ENCODE measurements at places on chromosomes 3 and 15.
A peak's percentile ranks its signal among the peaks of the same experiment; 100 is the strongest.

DNA sequence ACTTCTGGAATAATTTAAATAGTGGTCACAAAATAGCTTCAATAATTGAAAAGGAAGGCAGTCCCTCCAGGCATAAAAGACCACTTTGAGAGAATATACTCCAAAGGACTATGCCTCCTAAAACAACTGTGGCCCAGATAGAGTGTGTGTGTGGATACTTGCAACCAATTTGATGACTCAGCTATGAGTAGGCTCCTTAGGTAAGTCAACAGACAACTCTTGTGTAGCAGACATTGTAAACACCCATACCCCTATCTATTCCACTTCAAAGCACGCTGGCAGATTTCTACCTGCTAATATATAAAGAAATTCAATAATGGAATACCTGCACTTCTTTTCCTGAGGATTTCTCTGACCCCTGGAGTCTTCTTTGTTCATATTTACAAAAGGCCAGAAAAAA is 254.5 kb downstream of the NEK10 start:
- no peak for DNase-seq

DNA sequence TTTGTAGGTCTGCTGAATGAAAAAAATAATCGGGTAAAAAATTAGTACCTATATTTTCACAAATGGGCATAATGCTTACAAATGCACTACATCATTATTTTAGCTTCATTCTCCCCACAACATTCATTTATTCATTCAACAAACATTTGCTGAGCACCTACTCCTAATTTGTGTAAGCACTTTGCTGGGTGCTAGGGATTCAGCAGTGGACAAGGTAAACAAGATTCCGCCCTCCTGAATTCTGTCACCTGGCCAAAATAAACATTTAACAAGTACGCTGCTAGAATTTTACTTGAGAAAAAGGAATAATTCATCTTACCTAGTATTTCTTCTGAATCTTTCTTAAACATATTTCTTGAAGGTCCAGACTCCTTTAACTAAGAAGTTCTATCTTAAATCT is 72.1 kb downstream of the TIGIT start:
- no peak for DNase-seq

- DNase-seq: no peak
Measured at GRCh38 chr15:73338058-73338457, 30.7 kb downstream of the HCN4 start.

- no peak for DNase-seq
Measured at GRCh38 chr3:127172211-127172610, 20.7 kb upstream of the PRR23E start.

DNA sequence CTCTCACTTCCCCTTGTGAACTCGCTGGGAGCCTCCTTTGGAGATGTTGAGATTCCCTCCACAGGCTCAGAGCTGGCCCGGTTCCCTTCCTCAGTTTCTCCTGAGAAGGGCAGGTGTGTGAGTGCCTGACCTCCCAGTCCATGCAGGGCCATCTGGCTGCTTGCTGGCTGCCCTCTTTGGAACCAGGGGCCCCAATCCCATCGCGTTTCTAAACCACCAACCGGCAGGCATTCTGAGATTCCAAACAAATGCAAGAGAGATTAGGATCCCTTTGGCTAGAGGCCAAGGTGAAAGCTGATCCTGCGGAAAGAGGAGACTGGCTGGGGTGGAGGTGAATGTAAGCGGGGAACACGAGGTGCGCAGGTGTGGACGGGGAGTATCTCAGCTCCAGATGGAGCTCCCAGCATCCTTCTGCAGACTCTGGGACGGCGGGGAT is 2.9 kb upstream of the PRRT3 start:
- DNase-seq: no peak

GRCh38 chr3:27633224-27633545 is 88.9 kb downstream of the EOMES start:
- DNase-seq: peak; percentile 57

GRCh38 chr3:40920041-40920440 is 279.3 kb upstream of the CTNNB1 start:
- DNase-seq: no peak

GRCh38 chr3:44125246-44125645 is 116.4 kb upstream of the TOPAZ1 start:
- DNase-seq: no peak

GRCh38 chr3:194711913-194712312 is 26.2 kb downstream of the FAM43A start:
- peak; percentile 20 for DNase-seq

DNA sequence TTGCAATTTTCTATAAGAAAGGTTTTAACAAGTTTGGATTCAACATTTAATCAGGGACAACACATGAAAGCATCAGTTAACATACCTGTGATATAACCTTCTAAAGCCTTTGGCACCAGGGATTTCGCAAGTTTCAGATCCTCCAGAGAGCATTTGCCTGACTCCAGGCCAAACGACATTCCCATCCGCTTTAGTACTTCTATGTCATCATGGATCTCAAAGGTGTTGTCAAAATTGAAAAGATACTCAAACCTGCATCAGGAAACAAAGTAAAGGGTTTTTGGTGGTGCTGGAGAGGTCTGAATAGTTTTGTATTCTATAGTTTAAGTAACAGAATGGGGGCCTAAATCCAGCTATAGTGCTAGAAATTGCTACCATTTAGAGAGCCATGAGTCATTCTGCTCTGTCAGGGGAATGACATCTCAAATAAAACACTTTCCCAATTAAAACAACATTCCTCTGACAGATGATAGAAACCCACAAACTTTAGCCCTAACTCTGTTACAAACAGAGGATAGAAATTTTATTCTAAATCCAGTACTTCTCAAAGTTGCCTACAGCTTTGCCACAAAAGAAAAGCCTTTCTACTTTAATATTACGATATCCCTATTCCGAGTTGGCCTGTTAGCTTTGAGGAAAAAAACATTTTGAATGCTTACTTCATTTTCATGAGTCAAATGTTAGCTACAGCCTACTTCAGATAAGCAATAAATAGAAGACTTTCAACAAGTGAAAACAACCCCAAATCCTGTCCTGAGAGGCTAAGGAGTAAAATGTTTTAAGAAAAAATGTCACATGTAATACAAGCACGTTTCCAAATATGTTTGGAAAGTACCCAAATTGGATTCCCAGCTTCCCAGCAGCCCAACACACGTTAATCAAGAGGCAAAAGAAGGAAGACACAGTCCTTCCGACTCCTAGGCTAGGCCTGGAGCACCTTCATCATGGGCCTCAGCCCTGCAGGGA is 83.4 kb downstream of the ATP1B3 start:
- DNase-seq: peak; percentile 52

DNA sequence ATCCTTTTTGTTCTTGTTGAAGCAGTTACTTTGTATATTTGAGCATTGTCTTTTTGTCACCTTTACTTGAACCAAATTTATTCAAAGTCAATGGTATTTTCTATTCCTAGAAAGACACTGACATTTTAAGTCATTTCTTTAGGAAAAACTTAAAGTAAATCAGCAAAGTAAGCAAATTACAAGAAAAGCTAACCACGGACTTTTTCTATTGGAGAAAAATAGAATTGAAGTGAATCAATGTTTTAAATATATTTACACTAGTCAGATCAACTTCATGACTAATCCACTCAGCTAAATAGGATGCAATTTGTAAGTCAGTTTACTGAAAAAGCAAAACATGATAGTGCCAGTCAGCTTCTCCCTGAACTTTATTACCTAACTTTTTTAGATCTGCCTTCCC is 733.8 kb upstream of the ALCAM start:
- DNase-seq: no peak

DNA sequence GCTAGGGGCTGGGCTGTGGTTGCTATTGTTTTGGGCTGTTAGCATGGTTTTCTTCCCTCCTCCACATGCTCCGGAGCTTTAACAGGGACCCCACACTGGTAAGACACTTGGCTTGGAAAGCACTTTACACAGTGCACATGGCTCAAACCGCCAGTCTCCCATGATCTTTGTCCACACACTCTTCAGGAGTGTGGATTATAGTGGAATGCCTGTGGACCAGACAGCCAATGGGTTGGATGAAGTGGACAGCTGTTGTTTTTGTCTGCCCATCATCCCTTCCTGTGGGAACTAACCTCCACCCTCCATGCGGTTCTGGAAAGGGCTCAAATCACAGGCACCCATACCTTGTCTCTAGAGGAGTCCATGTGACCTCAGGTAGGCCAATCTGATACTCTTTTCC is 10.0 kb downstream of the PAQR9 start:
- no peak for DNase-seq

DNA sequence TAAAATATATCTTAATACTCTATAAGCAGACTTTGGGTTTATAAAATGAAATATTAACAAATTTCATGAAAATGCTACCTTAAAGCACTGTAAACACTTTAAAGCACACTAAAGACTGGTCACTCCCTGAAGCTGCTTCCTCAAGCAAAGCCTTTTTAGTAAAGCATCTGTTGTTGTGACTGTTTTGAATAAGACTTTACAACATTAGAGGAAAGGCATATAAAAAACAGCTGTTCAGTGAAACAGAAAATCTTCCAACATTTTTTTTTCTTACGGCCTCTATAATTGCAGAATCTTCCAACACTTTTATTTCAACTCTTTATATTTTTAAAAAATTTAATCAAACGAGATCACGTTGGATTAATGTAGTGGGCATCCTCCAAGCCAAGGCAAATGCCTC is 48.1 kb downstream of the GRK7 start:
- DNase-seq: no peak

DNA sequence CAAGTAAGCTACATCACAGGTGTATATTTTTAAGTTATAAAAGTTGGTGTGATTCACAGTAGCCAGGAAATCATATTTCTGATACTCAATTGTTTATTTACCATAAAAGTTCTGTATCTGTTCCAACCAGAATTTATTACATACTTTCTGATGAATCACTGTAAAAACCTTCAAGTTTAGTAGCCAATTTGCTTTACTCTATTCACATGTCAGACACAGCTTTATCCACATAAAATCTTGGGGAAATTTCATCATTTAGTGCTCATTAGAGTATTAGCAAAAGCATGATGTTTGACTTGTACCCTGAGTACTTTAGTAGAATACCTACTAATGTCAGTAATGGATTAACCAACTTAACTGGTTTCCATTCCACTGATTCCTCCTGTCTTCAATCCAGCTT is 249.8 kb downstream of the POLQ start:
- no peak for DNase-seq

- no peak for DNase-seq
Measured at GRCh38 chr3:60931452-60931851, 319.8 kb downstream of the FHIT start.

GRCh38 chr3:187804120-187804744 is 59.0 kb upstream of the BCL6 start:
- DNase-seq: no peak

DNA sequence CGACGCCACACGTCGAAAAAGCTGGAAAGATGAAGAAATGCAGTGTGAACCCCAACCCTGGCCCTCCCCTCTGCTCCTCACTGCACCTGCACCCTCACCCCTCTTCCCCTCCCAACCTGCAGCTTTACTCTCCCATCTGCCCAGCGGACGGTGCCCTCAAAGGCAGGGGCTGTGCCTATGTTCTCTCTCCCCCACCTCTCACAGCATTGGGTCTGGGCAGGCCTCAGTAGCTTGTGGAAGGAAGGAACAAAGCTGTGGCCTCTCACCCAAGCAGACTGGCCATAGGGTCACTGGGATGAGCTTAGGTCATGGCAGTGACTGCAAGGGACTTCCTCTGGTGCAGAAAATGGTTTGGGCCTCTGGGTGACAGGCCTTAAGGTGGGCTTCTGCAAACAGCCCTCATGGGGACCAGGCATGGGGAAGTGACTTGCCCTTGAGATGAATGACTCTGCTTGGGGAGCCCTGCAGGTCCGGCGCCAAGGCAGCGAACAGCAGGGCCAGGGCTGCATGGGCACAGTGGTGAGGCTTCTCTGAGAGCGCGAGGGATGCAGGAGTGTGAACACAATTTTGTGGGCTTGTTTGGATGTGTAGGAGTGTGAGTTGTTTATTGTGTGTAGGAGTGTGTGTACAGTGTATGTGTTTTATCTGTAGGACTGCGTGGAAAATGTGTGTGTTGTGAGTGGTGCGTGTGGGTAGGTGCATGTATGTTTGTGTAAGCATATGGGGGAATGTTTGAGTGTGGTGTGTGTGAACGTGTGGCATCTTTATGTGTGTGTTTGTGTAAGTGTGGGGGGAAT is 29.2 kb downstream of the SRPRB start:
- DNase-seq: no peak

- DNase-seq: no peak
Measured at GRCh38 chr3:177729956-177730681, 532.8 kb upstream of the TBL1XR1 start.

GRCh38 chr3:37262816-37263393 is 88.5 kb upstream of the LRRFIP2 start:
- DNase-seq: no peak

DNA sequence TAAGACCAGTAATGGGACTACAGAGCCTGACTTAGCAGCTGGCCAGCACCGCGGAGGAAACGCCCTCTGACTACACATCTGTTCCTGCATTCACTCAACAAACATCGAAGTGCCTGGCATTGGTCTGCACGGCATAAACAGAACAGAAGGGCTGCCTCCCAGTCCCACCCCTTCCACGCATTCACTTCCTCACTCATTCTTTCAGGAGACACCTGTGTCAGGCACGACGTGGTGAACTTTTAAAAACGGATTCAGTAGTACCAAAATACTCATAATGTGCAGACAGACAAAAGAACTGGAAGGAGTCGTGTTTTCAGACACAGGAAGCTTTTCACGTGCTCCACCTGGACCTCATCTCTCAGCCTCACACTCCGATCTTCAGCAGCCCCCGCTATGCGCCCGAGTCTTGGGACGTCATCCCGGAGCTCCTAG is 123.3 kb downstream of the XXYLT1 start:
- peak; percentile 42 for DNase-seq

GRCh38 chr3:163384383-163384782 is 1693.9 kb downstream of the SI start:
- DNase-seq: no peak

- peak; percentile 74 for DNase-seq
Measured at GRCh38 chr15:73927003-73927475, 777 bp downstream of the LOXL1 start.

- no peak for DNase-seq
Measured at GRCh38 chr15:36877796-36878683, 222.3 kb downstream of the MEIS2 start.

DNA sequence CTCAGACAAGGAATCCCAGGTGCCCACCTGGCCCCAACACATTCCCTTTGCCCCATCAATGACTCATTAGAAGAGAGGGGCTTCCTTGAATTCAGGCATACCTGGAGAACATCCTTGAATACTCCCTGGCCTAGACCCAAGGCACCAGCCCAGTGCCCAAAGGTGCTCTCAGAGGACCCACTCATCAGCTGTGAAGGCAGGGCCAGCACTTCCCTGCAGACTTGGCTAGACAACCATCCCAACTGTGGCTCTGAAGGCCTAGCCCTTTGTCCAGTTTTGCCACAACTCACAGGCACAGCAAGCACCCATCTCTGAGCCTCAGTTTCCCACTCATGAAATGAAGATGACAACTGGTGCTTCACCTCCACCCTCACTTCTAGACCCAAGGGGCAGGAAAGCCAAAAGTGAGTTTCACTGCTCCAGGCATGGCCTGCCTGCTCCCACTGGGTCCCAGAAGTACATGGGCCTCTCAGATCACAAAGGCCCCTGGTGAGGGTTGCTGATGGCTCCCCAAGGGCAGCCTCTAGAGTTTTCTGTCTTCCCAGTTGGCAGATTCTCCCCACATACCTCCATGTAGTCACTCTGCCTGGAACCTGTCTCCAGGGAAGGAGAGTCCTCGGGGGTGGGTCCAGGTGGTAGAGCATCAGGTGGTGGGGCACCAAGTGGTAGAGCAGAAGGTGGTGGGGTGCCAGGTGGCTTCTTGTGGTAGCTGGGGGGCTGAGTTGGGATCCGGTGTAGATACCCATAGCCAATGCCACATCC is 7.5 kb downstream of the GORASP1 start:
- no peak for DNase-seq

Data from GM03348 (cell line).